ENCODE measurements at places on chromosomes 12 and 14.

GRCh38 chr14:22551605-22551997 lies 37.4 kb downstream of the DAD1 start:
- no peak for DNase-seq

DNA sequence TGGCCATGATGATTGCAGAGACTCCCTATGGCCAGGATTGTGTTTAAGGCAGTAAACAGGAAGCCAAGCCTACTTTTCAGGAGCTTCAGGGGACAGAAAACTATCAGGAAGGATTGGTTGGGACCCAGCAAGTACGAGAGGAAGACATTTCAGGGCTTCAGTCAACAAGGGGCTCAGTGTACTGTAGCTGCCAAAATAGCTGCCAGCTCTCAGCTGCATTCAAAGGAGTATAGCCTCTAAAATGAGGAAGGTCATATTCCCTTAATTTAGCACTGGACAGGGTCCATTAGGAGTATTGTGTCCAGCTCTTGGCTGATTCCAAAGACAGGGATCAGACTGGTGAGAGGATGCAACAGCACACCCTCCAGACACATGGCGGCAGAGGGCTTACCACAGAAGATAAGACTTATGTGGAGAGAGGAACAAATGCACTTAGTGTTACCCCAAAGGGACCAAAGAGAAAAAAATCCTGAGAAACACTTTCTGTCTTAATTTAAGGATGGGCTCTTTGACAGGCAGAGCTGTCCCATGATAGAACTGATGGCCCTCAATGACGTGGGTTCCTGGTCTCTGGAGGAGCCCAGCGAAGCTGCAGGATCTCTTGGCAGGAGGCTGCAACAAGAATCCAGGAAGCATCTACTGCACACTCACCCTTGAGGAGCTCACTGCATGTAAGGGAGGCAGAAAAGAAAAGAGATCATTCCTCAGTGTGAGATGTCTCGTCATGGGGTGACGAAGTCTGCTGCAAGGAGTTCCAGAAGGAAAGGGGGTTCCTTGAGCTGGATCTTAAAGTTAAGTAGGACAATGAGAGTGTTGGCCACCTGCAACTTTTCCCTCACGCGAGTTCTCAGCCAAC lies 14.8 kb downstream of the BDKRB1 start:
- DNase-seq, result no peak

DNA sequence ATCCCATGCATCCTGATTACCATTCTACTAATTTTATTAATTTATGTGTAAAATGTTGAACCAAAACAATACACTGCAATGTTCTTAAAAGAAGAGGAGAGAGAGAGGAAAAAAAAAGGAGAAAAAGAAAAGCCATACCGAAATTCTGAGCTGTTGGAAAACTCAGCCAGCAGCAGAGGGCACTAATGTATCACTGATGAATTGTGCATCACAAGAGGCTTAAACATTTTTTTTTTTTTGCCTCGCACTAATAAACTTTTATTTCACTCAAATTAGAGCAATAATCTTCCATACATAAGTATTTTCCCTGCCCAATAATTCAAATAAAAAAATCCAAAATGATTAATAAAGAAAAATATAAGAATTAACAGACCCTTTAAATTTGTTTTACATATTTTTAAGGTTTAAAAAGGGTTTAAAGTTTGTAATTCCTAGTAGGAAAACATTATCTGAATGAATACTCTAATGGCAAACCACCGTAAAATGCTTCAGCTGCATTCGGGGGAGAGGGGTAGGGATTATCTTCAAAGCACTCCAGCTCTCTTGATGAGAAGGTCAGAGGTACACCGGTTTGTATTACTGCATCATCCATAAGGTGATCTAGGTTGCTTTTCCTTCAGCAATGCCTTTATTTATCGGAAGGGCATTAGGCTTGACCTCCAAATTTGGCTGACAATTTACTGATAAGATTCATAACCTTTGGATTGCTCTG lies 41.9 kb downstream of the ATP23 start:
- no peak for DNase-seq

- no peak for DNase-seq
Measured at GRCh38 chr14:90970167-90970600, 90.3 kb downstream of the RPS6KA5 start.

GRCh38 chr12:74481078-74481477 lies 56.6 kb upstream of the ATXN7L3B start:
- DNase-seq, result no peak

DNA sequence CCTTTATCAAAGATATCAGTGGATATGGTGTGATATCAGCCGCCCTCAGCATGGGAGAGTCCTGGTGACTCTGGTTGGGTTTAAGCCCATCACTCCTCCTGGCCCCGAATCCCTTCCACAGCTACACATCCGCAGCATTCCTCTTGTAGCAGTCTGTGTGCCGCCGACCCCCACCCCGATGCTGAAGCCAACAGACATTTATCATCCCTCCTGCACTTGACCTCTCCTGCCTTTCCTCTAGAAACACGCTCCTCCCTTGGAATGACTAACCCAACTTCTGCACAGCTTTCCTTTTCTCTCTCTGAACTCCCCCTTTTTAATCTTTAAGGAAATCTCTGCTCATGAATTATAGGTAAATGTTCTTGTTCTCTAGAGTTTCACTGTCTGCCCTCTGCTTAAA lies 250.9 kb upstream of the FOXN3 start:
- no peak for DNase-seq

GRCh38 chr14:58731465-58732293 lies 93.9 kb downstream of the DACT1 start:
- no peak for DNase-seq

DNA sequence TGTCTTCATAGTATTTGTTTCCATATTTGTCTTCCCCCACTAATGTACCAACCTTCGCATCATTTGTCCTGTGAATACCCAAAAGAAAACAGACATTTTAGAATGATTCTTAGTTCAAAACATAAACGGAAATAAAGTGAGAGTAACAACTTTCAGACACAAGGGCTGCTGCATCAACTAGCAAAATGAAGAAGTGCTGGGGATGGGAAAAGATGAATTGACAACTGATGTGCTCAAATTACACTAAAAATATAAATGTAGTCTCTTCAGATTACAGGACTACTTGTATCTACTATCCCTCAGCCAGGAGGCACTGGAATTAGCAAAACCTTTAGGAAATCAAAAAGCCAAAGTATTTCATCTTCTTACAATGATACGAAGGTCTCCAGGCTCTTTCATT lies 743 bp downstream of the NDUFA12 start:
- no peak for DNase-seq

DNA sequence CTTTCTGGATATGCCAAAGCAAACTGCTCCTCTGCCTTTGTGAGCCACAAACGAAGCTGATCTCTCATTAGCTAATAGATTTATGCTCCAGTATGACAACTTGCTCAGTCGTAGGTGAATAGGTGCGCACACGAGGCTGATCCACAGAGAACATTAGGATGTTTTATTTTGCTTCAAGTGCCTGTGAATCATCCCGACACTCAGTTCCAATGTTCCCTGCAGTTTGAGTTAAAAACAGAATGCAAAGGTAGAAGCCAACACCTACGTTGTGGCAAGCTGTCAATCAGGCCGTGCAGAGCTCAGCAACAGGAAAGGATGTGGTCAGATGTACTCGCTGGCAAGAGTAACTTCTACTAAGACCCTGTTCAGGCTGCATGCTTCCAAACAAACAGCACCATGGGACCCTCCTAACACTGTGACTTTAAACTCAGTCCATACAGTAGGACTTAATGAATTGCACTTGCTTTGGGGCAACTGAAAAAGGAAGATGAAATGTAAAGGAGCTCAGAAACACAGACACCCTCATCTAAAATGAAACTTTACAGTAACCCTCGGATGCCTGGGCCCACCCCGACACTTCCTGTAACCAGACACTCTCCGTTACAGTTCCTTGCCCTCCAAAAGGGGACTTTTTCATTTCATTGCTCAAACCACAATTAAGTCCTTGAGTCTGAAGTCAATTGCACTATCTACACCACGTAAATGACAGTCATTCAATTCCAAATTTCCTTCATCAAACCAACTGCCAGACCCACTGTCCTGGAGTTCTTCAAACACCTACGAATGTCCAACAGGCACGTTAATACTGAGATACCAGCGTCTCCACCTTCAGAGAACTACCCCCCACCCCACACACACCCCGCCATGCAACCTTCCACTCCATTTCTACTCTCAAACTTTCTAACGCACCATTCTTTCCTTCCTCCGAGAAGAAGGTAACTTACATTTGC lies 1.6 kb downstream of the CCDC88C start:
- no peak for DNase-seq

GRCh38 chr12:33676866-33677265 lies 237.2 kb upstream of the SYT10 start:
- DNase-seq, result no peak

GRCh38 chr12:18696971-18697602 lies 40.7 kb downstream of the PLCZ1 start:
- no peak for DNase-seq

GRCh38 chr12:14473707-14474287 lies 93.9 kb downstream of the PLBD1 start:
- DNase-seq, result no peak

GRCh38 chr12:2683283-2684025 lies 111.3 kb upstream of the FKBP4 start:
- no peak for DNase-seq

DNA sequence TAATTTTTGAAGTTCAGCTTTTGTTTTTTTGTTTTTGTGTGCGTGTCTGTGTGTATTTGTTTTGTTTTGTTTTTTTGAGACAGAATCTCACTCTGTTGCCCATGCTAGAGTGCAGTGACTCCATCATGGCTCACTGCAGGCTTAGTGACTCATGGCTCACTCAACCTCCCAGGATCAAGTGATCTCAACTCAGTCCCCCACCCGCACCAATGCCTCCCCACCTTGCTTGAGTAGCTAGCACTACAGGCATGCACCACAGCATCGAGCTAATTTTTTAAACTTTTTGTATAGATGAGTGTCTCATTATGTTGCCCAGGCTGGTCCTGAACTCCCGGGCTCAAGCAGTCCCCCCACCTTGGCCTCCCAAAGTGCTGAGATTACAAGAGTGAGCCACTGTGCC lies 981.4 kb downstream of the BCL11B start:
- DNase-seq, result no peak

GRCh38 chr12:111598637-111599452 lies at the start of gene ATXN2:
TSS of gene ATXN2 (minus strand) at chr12:111599315. CDS start at chr12:111599034, 281 bp downstream.
- DNase-seq, result peak; percentile 47

GRCh38 chr12:45296046-45296586 lies 80.2 kb downstream of the ANO6 start:
- no peak for DNase-seq

- no peak for DNase-seq
Measured at GRCh38 chr12:94674051-94674451, 23.7 kb upstream of the TMCC3 start.

DNA sequence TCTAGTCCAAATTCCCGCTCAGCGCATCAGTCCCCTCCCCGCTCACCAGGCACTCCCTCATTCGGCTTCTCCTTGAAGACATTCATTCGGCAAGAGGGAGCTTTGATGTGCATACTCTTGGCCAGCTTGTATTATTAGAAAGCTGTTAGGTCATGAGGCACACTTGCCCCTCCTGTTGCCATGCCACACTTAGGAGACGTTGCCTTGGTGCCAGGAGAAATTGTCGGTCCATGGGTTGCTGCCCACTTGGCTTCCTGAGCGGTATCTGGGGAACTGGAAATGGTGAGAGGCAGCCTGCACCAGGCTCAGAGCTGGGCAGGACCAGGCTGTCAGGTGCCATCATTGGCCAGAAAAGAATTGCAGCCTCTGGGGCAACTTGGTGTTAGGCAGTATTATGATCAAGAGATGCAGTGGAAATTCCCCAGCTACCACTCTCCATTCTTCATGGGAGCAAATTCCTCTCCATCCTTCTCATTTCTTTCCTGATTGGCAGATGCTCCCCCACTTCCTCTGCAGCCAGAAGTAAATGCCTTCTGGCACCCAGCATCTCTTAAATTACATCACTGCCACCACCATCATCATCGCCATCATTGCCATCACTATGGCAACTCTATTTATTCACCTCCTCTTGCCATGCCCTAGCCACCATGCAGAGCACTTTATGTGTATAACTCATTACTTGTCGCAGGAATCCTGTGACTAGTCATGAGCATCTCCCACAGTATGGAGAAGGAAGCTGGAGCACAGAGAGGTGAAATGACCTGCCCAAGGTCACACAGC lies 12.4 kb downstream of the CABP1 start:
- DNase-seq, result no peak

DNA sequence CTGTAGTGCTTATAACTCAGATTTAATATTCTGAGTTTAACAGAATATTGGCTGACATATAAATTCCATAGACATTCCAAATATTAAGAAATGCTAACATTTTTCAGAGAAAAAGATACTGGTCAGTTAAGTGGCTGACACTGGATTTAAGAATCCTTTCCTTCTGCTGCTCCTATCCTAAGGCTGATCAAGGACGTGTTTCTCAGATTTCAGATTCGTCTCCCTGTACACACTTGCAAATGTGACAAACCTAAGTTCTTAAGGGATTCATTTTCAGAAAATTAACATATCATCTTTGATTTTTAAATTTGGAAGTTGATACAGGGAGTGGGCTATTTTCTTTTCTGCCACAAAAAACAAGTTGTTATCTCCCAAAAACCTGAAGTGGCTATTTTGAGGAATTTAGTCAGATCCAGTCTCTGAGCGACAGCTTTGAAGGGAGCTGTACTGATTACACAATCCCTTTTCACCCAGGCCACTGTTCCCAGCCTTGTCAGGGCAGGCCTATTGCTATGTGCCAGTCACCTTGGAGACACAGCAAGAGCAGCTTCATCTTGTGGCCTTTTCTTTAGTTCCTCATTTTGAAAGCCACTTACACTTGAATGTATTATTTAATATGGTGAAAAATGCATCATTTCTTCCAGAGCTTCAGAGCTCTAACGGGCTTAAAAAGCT lies 370.6 kb downstream of the KCNH5 start:
- DNase-seq, result no peak

Measured in stimulated activated CD8-positive, alpha-beta memory T cell treated with anti-CD3 and anti-CD28 coated beads, Interleukin-4, amount 100 ng/mL, for 1 hour (primary cell).